ENCODE measurements at places on chromosomes 11 and 22.

DNA sequence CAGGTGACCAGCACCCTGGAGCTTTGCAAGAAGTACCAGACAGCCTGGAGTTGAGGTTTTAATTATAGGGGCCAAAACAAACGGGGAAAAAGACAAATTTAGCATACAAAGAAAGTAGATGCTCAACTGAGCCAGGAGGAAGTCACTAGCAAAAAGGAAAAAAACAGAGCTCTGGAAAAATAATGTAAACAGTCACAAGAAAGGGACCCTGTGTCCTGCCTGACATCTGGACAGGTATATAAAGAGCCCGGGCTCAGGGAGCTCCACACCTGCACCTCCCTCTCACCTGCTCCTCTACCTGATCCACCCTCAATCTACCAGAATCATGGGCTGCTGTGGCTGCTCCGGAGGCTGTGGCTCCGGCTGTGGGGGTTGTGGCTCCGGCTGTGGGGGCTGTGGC lies at the start of gene KRTAP5-10:
KRTAP5-10 (plus strand) TSS at position 301 of the 400 bp plus-strand sequence; CDS start at position 326, 25 bp downstream.
- no peak for DNase-seq

DNA sequence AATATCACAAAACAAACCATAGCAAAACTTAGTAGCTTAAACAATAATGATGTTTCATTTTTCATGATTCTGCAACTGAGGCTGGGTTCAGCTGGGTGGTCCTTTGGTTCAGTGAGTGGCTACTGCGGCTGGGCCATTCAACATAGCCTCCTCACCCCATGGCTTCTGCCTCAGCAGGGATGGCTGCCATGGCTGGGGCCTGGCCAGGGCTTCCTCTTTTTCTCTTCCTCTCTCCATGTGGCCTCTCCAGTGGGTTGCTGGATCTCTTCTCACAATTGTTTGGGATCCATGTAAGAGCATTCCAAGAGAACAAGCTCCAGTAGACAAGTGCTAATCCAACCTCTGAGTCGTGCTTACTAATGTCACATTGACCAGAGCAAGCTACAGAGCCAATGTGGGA lies 248.6 kb upstream of the PLET1 start:
- no peak for DNase-seq

GRCh38 chr11:32902089-32902665 lies 9.6 kb downstream of the QSER1 start:
- DNase-seq: no peak

DNA sequence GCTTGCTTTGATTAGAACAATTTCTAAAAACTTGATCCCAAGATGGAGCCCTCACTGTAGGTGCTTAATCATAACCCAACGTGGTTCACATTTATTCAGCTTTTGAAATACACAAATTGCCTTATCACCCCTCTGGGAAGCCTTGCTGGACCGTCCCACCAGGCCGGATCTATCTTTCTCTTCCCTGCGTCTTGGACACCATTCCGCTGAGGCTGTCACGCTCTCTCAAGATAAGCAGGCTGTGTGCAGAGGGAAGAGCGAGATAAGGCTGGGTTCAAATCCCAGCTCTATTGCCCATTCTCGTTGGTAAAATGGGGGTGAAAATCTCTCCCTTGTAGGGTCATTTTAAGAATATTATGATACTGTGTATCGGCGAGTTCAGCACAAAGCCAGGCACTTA lies 20.5 kb upstream of the TP53I11 start:
- no peak for DNase-seq

GRCh38 chr22:44550711-44551491 lies 52.9 kb upstream of the RTL6 start:
- peak; percentile 38 for DNase-seq

GRCh38 chr11:79236541-79236971 lies 204.3 kb downstream of the TENM4 start:
- no peak for DNase-seq

DNA sequence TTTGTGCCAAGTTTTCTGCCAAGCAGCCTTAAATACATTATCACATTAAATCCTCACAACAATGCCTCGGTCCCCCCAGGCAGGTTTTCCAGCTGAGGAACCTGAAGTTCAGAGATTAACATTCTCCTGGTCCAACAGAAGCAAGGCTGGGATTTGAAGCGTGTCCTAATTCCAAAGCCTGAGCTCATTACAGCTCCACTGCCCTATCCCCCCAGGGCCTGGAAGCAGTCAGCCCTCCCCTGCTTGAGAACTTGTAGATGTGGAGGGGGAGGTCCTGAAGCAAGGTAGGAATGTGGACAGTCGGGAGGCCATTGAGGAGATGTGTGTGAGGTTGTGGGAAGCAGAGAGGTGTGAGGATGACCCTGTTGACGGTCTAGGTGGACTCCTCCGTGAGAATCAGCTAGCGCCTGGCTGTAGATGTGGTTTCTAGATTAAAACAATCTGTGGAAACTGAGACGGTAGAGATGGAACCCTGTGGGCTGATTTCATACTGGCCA lies 8.1 kb downstream of the GRAMD1B start:
- DNase-seq: no peak

DNA sequence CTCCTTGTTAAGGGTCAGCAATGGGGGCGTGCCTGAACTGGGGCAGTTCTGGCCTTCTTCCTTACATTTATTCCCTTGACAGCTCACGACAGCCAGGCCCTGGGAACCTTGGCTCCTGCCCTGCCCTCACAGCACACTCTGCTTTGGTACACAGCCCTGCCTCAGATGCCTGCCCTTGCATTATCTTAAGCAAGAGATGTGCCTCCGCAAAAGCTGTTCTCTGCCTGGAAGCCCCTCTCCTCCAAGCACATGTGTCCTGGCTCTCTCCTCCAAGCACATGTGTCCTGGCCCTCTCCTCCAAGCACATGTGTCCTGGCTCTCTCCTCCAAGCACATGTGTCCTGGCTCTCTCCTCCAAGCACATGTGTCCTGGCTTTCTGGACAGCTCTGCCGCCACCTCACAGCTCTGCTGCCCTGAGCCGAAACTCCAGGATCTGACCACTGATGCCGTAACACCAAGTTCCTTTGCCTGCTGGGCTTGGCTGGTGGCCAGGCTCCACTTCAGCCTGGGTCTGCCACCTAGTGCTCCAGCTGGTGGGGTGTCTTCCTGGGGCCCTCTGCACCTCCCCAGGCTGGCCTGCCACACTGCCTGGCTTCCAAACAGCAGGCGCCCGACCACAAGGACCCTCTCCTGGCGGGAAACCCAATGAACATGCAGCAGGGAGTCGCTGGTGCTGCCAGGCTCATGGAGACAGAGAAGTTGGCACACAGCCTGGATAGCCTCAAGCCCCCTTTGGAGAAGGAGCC lies 53.0 kb downstream of the SCUBE1 start:
- no peak for DNase-seq

- DNase-seq: peak; percentile 77
These were observed 17.0 kb upstream of the IL2RB start for GRCh38 chr22:37166675-37167066.

GRCh38 chr22:50236731-50237409 lies 8.0 kb downstream of the TUBGCP6 start:
- no peak for DNase-seq

- DNase-seq: no peak
These were observed 1032.8 kb upstream of the RAG2 start for GRCh38 chr11:37630866-37631265.

- no peak for DNase-seq
These were observed 129.1 kb downstream of the COMMD9 start for GRCh38 chr11:36160091-36160490.

DNA sequence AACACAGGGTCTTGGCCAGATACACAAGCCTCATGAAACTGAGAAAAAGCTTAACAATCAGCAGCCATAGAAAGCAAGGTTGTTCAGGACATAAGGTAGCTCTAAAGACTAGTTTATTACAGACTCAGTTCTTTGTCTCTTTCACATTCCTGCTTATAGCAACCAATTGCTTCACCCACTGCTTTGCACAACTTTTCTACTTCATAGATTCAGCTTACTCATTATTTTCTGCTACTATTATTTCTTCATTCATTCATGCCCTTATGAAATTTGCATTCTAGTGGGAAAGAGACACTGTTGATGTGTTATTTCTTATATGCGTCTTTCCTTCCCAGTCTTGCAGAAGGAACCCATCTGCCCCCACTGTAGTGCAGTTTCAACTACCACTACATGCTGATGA lies 4.7 kb downstream of the CCDC34 start:
- DNase-seq: no peak

DNA sequence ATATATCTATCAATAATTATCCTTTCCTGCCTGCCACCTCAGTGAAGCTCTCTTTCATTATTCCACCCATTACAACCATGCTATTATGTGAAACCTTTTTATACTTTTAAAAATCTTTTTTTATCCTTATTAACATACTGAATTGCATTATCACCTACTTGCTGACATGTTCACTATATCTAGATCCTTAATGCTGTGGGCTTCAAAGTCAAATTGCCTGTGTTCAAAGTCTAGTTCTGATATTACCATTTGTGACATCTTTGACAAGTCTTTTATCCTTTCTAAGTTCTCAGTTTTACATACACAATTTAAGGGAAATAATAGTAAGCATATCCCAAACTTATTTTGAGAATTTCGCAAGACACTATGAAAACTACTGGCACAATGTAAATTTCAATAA lies 2239.4 kb downstream of the LRRC4C start:
- no peak for DNase-seq

DNA sequence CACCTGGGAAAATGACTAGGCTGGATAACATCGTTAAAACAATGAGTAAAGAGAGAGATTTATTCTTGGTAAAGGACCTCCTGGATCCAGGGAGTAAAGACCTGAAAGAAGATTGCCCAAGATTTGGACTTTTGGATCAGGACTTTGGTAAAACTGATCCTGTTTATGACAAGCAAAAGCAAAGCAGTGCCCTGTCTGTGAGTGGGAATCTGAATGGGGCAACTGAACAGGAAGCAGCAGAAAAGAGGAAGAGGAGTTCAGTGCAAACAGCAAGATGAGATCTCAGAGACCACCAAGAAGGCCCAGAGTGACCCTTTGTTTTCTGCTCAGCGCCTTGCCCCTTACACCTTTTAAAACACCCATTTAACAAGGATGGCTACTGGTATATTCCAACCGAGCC lies 122.0 kb downstream of the VPREB1 start:
- no peak for DNase-seq

- no peak for DNase-seq
These were observed 17.7 kb downstream of the DCHS1 start for GRCh38 chr11:6637871-6638270.

- no peak for DNase-seq
These were observed 1.9 kb upstream of the DBX1 start for GRCh38 chr11:20161923-20162744.

DNA sequence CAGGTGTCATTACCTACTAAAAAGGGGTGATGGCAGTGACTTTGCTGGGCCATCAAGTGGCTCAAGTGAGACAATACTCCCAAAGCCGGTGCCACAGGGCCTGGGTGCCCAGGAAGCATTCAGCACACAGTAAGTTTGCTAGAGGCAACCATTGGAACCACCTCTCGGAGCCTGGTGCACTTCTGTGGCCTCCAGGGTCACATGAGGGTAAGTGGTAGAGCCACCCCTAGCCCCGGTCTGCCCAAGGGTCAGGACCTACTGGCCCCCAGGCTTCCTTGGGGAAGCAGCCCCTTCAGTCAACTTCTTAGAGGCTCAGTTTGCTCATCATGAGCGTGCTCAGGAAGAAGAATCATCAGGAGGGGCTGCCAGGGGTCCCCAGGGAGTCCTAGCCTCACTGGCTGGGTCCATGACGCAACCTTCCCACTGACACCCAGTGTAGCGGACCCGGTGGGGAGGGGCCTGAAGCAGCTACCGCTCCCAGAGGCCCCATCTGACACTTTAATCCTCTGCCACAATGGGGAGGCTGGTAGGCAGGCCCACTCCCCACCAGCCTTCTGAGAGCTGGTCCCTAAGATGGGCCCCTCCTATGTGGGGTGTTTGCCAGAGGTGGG lies 17.5 kb upstream of the RASL10A start:
- no peak for DNase-seq

All from CD4-positive, alpha-beta T cell treated with Interferon gamma for 1 hour (primary cell).